HS-27A (cell line): ENCODE measurements at places on chromosomes 6 and 20.

GRCh38 chr20:38812709-38813573, 7.4 kb downstream of the PPP1R16B start:
- no peak for DNase-seq

DNA sequence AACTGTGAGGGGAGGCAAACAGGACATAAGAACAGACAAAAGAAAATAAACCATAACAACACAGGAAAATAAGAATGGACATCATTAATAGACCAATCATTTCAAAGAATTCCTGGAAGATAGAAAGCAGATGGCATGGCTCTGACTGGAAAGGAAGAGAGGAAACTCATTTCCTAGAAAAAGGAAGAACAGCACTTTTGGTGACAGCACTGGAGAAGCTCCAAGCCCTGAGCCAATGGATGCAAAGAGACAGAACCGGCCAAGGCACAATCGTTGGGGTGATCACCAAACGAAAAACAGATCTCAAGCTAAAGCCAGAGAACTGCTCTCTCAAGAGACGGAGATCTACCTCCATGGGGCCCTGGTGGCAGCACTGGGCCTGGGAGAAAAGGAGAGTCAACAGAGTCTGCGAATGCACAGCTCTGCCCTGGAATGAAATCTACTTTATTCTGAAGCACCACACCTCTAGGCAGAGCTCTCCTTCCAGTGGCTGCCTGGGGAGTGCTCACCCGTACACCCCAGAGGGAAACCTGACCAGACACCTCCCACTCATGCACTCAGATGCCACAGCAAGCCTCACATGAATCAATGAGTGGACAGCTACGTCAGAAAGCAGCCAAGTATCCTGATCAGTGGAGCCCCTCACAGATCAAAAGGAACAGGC, 24.2 kb downstream of the KIAA0319 start:
- no peak for DNase-seq

- no peak for DNase-seq
These were observed 485.9 kb upstream of the JAG1 start for GRCh38 chr20:11159728-11160127.

- no peak for DNase-seq
These were observed 54.2 kb downstream of the CGA start for GRCh38 chr6:87040729-87041128.

- no peak for DNase-seq
These were observed 1061.8 kb upstream of the CITED2 start for GRCh38 chr6:140436023-140436811.

DNA sequence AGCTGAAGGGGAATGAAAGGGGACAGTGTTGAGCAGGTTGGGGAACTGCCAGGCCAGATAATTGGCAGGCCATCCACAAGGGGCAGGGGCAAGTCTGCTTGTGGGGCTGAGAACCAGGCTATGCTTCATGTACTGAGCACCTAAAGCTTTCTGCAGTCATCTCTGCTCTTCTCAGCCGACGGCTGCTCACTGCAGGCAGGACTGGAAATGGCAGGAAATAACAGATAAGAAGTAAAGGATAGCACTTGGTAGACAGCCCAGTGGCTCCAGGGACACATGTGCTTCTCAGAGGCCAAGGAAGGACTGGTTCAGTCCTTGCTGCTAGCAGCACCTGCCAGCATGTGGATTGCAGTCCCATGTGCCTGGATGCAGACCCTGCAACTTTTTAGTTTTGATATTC, 89.8 kb downstream of the CD164 start:
- no peak for DNase-seq

DNA sequence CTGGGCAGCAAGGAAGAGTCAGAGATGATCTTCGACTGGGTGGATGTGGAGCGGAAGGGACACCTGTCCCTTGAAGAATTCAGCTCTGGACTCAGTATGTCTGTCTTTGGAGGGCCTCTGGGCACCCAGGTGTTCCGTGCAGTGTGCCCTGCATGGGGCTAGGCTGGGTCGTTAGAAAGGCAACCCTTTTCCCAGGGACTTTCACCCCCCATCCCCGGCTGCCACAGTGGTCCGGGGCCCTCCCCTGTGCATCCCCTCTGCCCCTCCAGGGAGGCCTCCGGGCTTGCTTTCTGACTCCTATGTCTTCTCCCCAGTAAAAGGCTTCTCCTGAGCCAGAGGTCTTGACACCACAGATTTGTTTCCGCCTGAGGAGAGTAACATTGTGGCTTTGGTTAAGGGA, 16.2 kb downstream of the RAB44 start:
- no peak for DNase-seq

DNA sequence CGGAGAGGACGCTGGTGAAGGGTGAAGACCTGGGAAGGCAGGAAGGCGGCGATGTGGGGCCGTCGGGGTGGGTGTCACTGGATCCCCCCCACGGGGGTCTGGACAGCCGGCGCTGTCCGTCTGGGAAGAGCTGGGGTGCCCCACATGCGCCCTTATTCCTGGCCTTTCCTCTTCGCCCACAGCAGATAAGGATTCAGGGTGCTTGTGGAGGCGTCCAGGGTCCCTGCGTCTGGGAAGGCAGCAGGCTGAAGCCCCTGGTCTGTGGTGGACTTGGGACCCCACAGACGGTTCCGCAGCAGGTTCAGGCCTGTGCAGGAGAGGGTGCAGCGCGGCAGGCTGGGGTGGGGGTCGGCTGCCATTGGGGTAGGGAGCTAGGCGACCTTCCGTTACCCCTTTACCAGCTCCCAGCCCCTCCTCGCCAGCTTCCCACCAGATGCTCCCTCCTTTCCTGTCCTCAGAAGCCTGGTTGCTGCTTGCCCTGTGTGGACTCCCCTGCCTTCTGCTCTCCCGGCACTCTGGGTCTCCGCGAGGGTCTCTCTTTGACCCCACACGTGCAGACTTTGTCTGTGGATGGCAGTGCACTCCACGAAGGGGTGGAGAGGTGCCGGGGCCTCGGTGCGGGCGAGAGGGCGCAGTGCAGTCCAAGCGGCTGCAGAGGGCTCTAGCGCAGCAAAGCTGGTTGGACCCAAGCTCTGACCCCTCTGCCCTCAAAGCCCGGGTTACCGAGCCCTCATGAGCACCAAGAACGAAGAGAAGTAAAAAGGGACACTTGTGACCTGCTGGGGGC, 2.1 kb upstream of the GATA5 start:
- DNase-seq: no peak

DNA sequence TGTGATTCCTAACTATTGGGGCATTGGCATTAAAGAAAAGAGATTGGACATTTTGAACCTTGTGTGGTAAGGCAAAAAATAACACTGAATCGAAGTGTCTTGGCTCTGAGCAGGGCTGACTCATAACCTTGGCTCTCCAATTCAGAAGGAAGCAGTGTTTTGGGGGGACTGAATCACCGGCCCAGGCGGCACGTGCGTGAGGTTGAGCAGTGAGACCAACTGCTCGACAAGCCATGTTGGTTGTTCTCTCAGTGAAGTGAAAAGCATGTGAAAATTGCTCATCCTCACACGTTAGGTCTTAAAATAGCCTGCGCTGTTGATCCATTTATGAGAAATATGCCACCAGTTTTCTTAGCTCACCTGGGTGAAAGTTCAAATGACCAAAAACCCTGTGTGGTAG, 137.8 kb upstream of the SPACA1 start:
- peak; percentile 72 for DNase-seq

- DNase-seq: no peak
These were observed 10.3 kb upstream of the RPP40 start for GRCh38 chr6:5014072-5014561.

GRCh38 chr6:47792216-47792733, 10.4 kb downstream of the OPN5 start:
- DNase-seq: no peak

GRCh38 chr6:43793875-43794242, 23.8 kb downstream of the VEGFA start:
- DNase-seq: no peak

DNA sequence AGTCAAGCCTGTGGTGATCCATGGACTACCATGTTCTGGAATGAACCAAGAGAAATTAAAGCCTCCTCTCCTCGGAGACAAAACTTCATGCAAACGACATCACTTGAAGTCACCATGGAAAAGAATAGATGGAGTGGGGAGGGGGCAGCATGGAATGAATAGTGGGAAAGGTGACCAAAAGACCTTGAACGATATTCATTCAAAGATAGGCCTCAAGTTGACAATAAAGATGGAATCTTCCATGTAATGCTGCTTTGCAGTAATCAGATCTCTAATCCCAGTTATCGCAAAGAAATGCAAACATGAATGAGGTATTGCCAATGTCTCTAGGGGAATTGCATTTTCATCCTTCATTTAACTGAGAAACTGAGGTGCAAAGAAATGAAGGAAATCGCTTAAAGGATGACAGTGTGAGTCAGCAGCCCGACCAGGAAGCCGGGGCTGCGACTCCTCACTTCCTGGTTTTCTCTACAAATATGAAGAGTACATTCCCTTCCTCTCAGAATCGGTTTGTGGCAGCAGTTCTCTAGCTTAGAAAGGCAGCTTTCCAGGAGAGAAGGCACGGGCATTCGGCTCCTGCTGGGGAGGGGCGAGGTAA, 65.6 kb upstream of the RREB1 start:
- no peak for DNase-seq

DNA sequence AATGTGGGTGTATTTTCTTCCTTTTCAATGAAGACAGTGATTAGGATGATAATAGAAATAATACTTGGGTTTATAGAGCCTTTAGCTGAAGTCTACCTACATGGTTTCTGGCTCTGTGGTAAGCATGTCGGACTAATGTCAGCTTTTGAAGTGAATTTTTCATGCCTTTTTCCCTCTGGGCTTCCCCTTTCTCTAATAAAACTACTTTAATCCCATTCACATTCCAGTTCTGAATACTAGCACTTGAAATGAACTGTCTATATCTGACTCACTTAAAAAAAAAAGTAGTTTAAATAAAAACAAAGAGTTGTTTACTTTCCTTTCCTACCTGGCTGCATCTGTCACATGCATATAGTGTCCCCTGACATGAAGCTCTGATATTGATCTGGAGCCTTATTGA, 545.9 kb upstream of the FLRT3 start:
- DNase-seq: no peak

DNA sequence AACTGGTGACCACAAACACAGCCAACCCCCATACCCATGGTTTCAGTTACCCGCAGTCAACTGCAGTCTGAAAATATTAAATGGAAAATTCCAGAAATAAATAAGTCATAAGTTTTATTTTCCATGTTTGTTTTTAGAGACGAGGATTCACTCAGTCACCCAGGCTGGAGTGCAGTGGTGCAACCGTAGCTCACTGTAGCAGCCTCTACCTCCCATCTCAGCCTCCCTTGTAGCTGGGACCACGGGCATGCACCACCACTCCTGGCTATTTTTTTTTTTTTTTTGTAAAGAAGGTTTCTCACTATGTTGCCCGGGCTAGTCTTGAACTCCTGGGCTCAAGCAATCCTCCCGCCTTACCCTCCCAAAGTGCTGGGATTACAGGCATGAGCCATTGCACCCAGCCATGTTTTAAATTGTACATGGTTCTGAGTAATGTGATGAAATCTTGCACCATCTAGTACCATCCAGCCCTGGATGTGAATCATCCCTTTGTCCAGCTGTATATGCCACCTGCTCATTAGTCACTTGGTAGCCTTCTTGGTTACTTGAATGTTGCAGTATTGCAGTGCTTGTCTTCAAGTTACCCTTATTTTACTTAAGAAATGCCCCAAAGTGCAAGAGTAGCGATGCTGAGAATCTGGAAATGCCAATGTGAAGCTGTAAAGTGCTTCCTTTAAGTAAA, 14.5 kb downstream of the CSNK2A1 start:
- DNase-seq: no peak

DNA sequence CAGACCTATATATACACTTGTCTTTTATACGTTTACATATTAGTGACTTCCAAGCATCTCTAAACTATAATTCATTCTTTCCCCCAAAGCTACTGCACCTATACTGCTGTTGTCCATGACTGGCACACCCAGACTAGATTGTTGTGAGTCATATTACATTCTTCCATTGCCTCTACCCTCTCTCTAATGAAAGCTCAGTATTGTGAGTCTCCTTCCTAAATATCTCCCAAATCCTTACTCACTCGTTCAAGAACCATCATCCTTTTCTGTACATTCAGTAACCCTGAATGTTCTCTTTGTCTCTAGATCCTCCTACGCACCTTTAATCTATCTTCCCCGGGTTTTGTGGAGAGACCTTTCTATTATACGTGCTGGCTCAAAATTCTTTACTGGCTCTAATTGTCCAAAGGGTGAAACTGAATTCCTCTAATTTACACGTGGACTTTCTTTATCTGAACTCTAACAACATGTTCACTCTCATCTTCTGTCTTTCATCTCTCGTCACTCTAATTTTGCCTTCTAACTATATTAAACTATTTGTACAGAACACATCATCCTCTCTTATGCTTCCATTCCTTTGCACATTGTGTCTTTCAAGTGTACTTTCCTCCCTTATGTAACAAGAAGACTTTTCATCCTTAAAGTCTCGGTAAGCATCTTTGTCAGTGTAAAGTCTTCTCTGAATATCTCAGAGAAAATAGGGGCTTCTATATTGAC, 109.3 kb downstream of the IBTK start:
- no peak for DNase-seq

GRCh38 chr6:43766500-43766853, 3.5 kb upstream of the VEGFA start:
- no peak for DNase-seq

DNA sequence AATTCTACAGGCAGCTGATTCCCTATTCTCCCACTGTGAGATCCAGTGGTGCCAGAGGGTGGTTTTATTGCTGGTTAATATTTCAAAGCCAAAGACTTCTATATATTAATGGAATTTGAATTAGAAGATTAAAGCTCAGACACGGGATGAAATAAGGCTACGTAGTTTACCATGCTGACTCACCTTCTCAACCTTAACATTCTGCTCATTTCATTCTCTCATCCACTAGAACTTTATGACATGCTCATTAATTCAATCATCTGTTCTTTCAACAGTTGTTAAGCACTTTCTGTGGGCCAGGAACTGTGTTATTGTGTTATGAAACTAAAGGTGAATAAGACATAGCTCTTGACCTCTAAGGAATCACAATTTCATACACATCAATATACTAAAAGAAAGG, 456.9 kb upstream of the MAP3K7 start:
- no peak for DNase-seq

DNA sequence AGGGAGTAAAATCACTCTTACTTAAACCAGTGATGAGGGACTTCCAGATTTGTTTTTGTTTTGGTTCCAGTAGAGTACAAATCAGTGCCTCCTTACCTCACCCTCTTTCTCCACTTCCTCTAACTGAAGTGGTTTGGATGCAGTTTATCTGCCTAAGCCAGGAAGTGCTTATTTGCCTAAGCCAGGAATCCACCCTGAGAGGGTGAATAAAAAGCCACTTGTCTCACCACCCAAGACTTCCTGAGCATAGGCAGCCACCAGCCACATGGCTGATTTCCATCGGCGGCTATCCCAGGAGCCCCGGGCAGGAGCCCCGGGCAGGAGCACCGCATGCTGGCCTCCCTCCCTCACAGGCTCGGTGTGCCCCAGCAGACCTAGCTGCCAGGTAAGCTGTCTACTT, 12.0 kb downstream of the LRP11 start:
- DNase-seq: no peak
